Activated CD4-positive, alpha-beta T cell treated with anti-CD3 and anti-CD28 coated beads, Interleukin-2, amount 10 ng/mL, durations not matched to agents 24 days and 14 days (primary cell): ENCODE measurements at places on chromosomes 11 and 22. TPM values are rescaled to one million over a fixed set of nuclear protein-coding genes. Genes with fewer than 3 reads are reported as not detected.

Gene MUC5AC
- total RNA-seq, result not detected in 2 replicates

Gene IGSF22
- total RNA-seq, result 0.31 TPM in 1 of 2 replicates, not detected in the other

Gene DNAJB13
- 0.26 and 1.0 TPM in 2 replicates for total RNA-seq

Gene SCGB1A1
- not detected in 2 replicates for total RNA-seq

Gene RASGRP2
- total RNA-seq, result 13.4 and 14.5 TPM in 2 replicates

Gene NCR3LG1
- total RNA-seq, result 4.4 and 4.5 TPM in 2 replicates

Gene DSCAML1
- 0.02 TPM in 1 of 2 replicates, not detected in the other for total RNA-seq

Gene SLC22A12
- not detected in 2 replicates for total RNA-seq

Gene RAB30
- 13.6 and 15.4 TPM in 2 replicates for total RNA-seq

Gene MPPED1
- total RNA-seq, result not detected in 2 replicates

Gene HEPHL1
- not detected in 2 replicates for total RNA-seq

Gene VSIG10L2
- not detected in 2 replicates for total RNA-seq

Gene HINFP
- 34.9 and 41.4 TPM in 2 replicates for total RNA-seq

Gene TMEM126A
- total RNA-seq, result 52.1 and 52.5 TPM in 2 replicates

Gene RHOD
- total RNA-seq, result 0.35 TPM in 1 of 2 replicates, not detected in the other

Gene HTR3B
- total RNA-seq, result not detected in 2 replicates

Gene INSC
- total RNA-seq, result 0.09 TPM in 1 of 2 replicates, not detected in the other
